Fibroblast of skin of back (primary cell): ENCODE measurements at places on chromosomes 1 and 21.
A peak's percentile ranks its signal among the peaks of the same experiment; 100 is the strongest.

DNA sequence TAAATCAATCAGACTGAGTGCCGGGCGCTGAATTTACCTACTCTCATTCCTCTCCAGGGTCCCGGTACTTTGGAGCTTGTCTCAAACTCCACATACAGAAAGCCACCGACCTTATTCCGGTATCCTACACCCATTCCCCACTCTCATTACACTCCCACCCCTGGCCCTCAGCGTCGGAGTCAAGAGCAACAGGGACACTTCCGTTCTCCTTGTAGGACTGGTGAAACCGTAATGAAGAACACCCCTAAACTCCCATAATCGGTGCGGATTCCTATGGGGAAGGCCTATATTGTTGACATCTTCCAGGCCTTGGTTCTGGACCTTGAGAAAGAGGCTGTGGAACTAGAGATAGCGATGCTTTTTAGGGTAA, 798 bp downstream of the ZBED6 start:
- DNase-seq = peak; percentile 59

DNA sequence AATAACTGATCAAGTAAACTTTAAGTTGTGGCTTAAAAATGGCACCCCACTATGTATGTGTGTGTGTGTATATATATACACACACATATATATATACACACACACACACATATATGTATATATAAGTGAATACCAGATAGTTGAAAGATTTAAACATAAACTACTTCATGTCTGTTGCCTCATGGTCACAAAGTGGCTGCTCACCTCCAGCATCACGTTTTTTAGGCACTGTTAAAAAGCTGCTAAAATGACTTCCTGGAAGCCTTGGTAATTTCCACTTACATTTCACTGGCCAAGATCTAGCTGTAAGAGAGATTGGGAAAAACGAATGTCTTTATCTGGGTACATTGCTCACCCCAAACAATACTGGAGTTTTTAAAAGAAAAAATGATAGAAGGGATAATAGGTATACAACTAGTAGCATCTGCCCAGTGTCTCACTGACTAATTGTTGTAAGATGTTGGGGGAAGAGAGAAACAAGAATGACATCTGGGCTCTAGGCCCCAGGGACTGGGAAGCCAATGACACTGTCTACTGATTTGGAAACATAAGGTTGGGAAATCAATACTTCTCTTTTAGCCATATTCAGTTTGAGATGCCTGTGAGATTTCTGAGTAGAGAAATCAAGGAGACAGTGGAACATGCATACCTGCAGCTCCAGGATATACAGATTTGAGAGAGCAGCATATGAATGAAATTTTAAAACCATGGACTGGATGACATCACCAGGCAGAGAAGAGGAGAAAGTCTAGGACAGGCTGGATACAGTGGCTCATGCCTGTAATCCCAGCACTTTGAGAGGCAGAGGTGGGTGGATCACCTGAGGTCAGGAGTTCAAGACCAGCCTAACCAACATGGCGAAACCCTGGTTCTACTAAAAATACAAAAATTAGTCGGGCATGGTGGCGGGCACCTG, 42.8 kb downstream of the CLDN14 start:
- no peak for DNase-seq

DNA sequence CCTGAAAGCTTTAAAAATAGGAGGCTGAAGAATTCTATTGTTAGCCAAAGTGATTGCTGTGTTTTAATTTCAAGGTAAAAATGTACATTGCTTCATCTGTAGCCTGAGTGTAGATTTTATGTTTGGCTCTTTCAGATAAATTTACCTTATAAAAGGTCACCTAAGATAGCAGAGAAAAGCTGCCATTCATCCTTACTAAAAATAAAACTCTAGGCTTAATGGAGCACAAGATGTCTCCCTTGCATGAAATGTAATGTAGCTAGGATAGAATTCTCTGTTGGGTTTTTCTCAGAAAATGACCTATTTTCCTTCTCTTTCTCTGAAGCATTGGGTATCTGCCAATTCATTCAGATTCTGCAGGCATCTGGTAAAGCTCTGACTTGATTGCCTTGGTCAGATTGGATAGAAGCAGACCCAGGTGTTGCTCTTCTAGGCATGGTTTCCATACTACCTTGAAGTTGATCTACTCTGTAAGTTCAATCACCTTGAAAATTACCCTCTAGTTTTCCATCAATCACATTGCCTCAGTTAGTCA, 176.6 kb upstream of the GORAB start:
- no peak for DNase-seq

- DNase-seq = no peak
Measured at GRCh38 chr1:201429736-201430501, 8.4 kb upstream of the TNNI1 start.

DNA sequence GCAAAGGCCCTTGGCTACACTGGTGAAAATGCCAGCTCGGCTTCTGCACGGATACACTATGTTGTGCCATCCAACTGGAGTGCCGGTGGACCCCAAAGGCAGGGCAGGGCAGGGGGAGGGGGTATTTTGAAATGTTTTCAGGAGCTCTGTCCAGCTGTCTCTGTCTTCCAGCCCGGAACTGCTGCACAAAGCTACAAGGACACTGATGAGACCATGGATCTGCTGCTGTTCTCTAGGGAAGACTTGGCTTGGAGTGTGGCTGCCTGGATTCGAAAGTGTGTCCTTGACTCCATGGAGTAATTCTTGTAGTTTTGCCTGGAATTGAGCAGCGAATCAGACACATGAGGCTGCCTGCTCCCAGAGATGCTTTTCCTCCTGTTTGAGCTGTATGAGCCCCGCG, 42.4 kb downstream of the TTC39A start:
- no peak for DNase-seq

DNA sequence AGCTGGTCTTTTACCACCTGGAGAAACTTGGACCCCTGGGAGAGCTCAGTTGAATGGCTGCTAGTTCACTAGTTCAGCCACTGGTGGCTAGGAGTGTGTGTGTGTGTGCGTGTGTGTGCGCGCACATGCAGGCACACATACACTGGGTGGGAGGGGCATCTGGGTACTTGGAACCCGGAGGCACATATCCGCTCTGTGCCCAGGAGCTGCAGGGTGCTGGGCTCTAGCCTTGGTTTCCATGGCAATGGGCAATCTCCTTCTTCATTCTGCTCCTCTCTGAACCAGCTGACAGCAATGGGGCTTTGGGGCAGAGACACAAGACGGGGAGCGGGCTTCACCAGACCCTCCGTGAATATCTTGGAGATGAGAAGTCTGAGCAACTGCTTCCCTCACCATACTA, 87.1 kb upstream of the DISP3 start:
- DNase-seq = no peak

DNA sequence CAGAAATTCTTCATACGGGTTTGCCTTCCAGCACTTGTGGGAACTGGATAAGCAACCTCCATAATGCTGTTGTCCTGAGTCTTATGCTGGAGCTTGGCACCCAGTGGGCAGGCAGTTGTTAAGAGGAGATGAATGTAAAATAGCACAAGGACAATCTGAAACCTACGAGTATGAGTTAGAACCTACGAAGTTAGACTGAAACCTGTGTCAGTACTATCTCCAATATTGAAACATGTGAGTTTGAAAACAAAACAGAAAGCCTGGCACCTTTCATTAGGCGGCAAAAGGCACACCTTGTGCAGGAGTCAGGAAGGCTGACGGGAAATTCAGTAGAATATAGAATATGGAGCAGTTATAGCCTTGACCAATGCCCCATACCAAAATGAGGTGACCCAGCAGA, 489.7 kb upstream of the RGS18 start:
- DNase-seq = no peak

DNA sequence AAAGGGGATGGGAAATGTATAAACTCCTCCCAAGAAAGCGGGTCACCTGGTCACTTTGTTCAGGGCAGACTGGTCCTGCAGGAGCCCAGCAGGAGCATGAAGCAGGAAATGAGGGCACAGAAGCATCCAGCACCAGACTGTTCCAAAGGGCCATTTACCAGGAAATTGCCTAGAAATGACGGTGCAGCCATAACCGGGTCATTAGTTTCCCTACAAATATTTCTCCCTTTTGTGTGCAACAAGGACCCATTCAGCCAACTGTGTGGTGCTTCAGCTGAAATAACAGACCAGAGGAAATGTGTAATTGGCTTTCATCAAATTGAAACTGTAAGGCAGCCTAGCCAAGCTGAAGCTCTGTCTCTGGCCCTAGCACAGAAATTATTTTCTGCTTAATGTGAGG, 7.6 kb upstream of the CTTNBP2NL start:
- DNase-seq = peak; percentile 65
